NCI-H1048 (cell line): ENCODE measurements at places on chromosomes 4 and X.

DNA sequence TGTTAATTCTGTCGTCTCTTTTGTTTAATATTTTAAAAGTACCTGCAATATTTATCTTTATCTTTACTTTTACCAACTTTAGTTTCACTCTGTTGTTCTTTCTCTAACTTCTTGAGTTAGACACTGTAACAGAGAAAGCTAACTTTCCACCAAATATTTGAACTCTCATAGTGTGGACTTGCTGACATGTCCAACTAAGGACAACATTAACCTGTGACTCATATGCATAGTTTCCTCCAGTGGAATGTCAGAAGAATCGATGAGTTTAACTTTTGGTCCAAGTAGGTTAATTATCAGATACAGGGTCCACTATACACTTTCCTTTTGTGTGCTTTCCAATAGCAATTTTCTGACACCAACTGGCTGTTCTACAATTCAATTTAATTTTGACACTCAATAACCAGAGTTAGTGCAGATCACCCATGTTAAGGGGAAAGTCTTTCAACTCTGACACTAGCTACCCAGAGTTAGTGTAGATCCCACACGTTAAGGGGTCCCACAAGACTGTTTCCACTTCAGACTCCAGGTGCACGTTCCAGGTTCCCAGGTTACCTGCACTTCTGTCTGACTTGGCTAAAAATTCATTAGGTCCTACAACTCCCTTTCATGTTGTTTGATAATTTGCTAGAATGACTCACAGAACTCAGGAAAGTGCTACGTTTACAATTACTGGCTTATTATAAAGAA is 559.0 kb upstream of the AMOT start:
- no peak for DNase-seq

DNA sequence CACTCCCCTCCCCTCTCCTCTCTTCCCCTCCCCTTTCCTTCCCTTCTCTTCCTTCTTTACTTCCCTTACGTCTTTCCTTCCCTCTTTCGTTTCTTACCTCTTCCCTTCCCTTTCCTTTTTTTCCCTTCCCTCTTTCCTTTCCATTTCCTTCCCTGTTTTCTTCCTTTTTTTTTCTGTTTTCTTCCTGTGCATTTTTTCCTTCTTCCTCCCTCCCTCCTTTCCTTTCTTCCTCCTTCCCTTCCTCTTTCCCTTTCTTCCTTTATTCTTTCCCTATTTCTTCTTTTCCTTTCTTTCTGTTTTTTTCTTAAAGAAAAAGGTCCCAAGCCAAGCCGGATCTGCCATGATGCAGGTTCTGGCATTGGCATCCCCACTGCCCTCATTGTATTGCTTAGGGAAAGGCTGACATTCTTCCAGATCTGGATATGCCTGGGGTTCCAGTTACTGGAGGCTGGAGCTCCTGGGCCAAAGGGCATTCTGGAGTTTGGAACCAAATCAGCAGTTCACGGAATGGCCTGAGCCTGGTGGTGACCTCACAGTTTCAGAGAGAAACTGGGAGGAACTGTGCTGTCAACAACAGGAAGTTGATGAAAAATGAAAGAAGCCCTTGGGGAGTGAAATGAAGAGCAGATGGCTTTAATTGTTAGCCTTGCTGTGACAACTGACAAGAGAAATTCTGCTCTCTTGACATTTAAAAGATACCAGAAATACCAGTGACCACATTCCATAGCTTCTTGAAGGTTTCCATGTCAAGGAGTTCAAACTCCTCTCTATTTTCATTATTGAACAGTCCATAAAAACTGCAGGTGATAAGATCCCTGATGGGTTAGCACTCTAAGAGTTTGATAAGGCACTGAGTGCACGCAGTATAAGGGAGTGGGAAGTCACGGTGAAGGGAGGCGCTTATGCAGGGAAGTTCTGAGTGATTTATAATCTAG is 622.1 kb downstream of the SPRY1 start:
- DNase-seq: no peak

GRCh38 chr4:141713185-141713584 is 76.8 kb downstream of the IL15 start:
- no peak for DNase-seq

GRCh38 chr4:48103483-48104139 is 30.4 kb downstream of the TXK start:
- no peak for DNase-seq

- DNase-seq: no peak
Measured at GRCh38 chrX:9233141-9233540, 199.2 kb upstream of the FAM9B start.

GRCh38 chrX:17829566-17829965 is 31.5 kb downstream of the RAI2 start:
- DNase-seq: no peak

DNA sequence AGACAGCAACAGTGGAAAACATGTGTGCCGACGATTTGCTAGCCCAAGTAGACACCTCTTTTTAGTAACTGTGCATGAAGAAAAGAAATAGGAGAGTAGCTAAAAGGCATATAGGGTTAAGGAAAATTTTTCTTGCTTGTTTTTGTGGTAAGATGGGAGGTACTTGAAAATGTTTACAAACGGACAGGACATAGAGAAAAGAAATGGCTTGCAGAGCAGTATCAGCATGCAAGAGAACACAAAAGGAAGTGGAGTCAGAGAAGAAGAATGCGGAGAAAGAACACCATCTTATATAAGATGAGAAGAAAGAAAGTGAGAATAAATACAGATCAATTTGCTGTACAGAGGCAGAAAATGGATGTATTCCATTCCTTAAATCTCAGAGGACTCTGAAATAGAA is 263.7 kb upstream of the ETNPPL start:
- no peak for DNase-seq

DNA sequence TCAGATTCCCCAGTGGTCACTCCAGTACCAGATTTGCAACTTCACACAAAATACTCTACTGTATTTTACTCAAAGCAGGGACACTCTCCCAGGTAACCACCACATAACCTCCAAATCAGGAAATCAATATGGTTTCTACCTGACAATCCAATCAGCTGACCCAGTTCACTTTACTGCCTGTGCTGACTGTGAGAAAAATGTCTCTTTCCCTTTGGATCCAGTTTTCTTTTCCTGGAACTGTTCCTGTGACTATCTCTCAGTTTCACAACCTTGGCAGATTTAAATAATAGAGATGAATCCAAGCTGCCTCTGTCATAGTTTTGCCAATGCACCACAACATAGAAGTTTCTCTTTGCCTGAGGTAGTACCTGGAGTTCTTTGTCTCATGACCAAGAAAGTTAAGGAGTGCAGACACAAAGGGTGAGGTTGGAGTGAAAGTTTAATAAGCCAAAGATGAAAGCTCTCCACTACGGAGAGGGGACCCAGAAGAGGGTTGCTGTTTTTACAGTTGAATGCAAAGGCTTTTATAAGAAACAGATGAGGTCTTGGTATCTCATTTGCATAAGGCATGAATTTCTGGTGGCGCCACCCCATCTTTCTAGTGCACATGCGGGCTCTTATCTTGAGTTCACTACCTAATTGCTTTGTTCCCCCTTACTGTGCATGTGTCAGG is 29.7 kb upstream of the IL9R start:
- DNase-seq: no peak

GRCh38 chr4:128512767-128513322 is 225.2 kb upstream of the PGRMC2 start:
- no peak for DNase-seq

DNA sequence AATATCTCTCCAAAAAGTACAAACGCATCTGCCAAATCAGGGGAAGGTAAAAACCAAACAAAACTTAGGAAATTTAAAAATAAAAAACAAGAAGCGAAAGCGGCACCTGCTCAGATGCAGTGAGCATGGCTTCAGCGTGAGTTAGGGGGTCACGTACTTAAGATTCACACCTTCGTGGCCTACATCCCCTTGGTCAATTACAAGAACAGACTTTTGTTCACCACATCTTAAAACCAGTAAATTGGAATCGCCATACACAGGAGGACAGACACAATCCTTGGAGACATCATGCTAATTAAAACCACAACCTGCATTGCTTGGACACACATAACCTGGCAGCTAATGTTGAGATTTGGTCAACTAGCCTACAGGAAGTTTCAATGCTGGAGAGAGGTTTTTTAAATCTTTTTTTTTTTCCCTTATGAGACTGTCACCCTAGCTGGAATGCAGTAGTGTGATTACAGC is 12.5 kb upstream of the SEL1L3 start:
- no peak for DNase-seq

- no peak for DNase-seq
Measured at GRCh38 chr4:93879919-93880318, 51.4 kb downstream of the ATOH1 start.

- DNase-seq: no peak
Measured at GRCh38 chrX:85903692-85904471, 143.5 kb downstream of the CHM start.
